ENCODE measurements at places on chromosomes 5 and 9. TPM values are rescaled to one million over a fixed set of nuclear protein-coding genes. Genes with fewer than 3 reads are reported as not detected.

DNA sequence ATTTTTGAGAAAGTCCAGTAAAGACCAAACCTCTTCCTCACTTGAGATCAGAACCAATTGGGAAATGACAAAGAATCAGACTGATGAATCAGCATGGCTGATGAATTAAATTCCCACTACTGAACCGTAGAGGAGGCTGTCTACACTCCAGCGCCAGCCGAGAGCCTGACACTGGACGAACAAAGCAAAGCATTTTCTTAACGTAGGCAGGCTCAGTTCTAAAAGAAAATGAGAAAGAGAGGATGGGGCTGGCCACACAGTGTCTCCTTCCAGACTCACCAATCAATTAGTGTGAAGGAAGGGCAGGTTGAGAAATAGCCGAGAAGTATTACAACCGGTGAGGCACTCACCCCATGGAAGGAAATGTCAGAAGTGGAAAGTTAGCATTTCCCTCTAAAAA lies 49.4 kb downstream of the ITGA1 start:
- H3K27ac ChIP-seq = peak overlapping the region; percentile 18
- no peak for DNase-seq
- H3K4me1 ChIP-seq = peaks cover 6% of the 10 kb centered on the region
- H3K27me3 ChIP-seq = no peaks in the 10 kb centered on the region

DNA sequence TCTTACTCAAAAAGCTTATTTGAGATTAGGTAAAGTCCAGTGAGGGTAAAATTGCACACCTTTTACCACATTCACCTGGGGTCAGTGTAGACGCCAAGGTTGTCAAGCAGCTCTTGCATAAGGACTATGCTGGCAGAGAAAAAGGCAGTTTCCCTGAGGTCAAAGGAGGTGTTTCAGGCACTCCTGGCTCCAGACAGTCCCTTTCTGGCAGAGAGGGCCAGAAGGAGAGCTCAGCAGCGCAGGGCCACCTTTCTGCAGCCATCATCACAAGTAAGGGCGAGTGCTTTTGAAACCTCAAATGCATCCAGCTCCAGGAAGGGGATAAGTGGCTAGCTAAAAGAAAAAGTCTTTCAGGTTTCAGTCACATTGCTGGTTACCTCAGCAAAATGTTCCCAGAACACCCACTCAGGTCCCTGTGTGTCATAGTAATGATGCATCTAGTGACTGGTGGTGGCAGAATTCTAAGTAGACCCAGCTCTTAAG lies 16.7 kb upstream of the IL13 start:
- H3K4me1 ChIP-seq = no peaks in the 10 kb centered on the region
- no peak for DNase-seq
- no peak overlapping the region for H3K4me3 ChIP-seq
- no peaks in the 10 kb centered on the region for H3K27me3 ChIP-seq
- peaks cover 26% of the 10 kb centered on the region for H3K36me3 ChIP-seq

DNA sequence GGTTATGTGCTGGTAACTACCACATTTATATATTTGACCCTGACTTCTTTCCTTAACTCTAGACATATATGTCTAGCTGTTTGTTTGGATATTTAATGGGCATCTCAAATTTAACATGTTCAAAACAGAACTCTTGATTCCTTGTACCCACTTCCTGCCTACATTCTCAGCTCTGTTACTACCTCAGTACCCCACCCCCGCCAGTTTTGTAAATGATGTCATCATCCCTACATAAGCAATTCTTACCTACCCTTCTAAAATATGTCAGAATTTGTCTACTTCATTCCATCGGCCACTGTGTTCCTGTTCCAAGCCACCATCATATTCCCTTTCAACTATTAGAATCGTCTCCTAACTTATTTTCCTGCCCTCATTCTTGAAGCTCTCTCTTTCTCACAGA lies 4.8 kb downstream of the RAD50 start:
- H3K27me3 ChIP-seq = no peaks in the 10 kb centered on the region
- no peak overlapping the region for H3K4me3 ChIP-seq
- H3K36me3 ChIP-seq = peaks cover 6% of the 10 kb centered on the region
- no peak for DNase-seq
- no peak overlapping the region for H3K27ac ChIP-seq

DNA sequence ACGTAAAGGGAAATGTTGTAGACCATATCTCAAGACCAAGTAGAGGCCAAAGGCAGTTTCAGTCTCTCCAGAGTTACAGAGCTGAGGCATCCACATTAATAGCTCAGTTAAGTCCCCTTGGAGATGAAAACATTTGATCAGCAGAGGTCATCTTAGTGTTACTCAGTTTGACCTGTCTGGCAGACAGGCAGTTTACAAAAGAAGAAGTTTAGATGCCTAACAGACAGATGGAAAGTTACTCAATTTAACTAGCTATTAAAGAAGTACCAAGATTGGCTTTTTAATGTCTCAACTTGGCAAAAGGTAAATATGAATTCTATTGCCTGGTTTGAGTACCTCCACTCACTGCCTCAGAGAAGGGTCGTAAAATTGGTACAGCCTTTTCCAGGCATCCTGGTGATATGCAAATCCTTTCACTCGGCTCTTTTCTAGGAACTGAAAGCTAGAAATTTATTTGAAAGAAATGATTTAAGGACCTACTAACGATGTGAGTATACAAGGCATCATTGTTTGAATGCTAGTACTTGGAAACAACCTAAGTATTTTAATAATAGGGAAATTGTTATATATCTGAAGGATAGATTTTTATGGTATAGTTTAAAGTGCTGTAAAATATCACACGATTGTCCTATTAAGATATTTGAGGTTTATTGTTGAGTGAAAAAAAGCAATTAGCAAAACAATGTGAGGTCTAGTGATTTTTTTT lies 14.8 kb downstream of the ACO1 start:
- no peak overlapping the region for H3K27ac ChIP-seq
- no peaks in the 10 kb centered on the region for H3K36me3 ChIP-seq
- H3K27me3 ChIP-seq = no peaks in the 10 kb centered on the region
- no peak overlapping the region for H3K4me3 ChIP-seq

GRCh38 chr5:146799231-146799630 lies 79.3 kb downstream of the PPP2R2B start:
- H3K27me3 ChIP-seq = no peaks in the 10 kb centered on the region
- no peak overlapping the region for H3K27ac ChIP-seq
- no peak for DNase-seq
- no peaks in the 10 kb centered on the region for H3K36me3 ChIP-seq
- H3K4me3 ChIP-seq = no peak overlapping the region

The C5orf52 gene
- polyA plus RNA-seq = not detected

The SOX30 gene
- not detected for polyA plus RNA-seq

All from liver (tissue), 10 donors.